Ovary (tissue), 10 donors: ENCODE measurements at places on chromosomes 1 and 21. TPM values are rescaled to one million over a fixed set of nuclear protein-coding genes. Genes with fewer than 3 reads are reported as not detected.

The DNM3 gene
- total RNA-seq = 6.4 TPM

The FMO2 gene
- total RNA-seq = 5.4 TPM

The FCGR3B gene
- 0.92 TPM for total RNA-seq

The NGF gene
- 16.1 TPM for total RNA-seq

The CASP9 gene
- total RNA-seq = 35.5 TPM

The OLFML3 gene
- total RNA-seq = 69.7 TPM

The OR2G6 gene
- not detected for total RNA-seq

The ATAD3B gene
- total RNA-seq = 13.1 TPM

The SKI gene
- total RNA-seq = 79.1 TPM

GRCh38 chr1:19484338-19484797 lies 971 bp downstream of the CAPZB start:
- DNase-seq = no peak

DNA sequence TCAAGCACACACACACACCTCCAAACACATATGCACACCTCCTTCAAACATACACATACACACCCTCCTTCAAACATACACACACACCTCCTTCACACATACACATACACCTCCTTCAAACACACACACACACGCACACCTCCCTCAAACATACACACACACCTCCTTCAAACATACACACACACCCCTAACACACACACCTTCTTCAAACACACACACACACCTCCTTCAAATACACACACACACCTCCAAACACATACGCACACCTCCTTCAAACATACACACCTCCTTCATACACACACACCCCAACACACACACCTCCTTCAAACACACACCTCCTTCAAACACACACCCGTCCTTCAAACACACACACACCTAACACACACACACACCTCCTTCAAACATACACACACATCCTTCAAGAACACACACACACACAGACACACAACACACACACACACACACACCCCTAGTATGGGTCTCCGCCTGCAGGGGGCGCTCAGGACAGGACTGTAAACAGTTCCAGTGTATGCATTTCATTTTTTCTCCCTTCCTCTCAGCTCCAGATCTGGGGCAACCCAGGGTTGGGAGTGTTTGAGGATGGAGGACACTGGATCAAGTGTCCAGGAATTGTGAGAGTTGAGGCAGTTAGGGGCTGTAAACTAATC lies 12.1 kb downstream of the LGR6 start:
- no peak for DNase-seq

GRCh38 chr1:86207323-86207722 lies 50.8 kb upstream of the COL24A1 start:
- no peak for DNase-seq

DNA sequence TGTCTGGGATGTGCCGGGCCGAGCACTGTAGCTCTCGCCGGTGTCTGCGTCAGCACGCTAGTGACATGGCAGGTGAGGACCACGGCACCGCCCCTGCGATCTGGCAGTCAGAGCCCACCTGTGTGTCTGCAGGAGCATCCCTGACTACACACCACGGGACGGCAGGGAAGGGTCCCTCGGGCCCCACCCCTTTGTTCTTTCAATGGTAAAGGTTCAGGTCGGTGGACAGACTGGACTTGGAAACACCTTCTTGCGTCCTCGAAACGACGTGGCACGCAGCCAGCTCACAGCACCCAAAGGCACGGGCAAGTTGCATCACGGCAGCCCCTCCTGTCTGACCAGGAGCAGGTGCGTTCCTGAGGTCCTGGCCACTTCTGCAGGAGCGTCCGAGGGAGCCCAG lies 3.7 kb upstream of the SAMD11 start:
- no peak for DNase-seq

DNA sequence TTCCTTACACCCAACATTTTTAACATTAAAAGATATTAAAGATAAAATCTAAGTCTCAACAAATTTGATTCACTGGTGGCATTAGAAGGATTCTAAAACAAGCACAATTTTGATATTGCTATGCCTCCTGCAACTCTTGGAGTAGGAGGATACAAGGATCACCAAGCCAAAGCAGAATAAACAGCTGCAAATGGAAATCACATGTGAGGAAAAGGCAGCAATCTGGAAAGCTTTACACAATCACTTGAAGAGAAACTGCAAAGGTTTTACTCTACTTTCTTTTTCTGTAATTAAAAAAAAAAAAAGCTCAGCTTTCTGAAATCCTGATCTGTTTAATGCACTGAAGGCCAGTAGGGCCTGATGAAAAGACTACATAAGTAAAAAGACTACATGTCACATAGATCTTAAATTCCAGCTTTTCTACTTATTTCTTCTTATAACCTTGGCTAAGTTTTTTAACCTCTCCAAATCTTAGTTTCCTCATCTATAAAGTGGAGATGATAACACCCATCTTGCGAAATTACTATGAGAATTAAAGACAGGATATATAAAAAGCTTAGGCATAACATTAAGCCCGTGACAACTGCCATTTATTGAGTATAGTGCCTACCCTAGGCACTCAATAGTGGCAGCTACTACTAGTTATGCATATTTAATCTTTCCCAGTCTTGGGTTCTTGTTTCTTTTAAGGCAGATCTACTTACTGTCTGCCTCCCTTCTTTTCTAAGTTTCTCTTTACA lies 73.5 kb downstream of the EPS15 start:
- DNase-seq = no peak

- no peak for DNase-seq
Observed at GRCh38 chr1:40626383-40626770, 39.1 kb downstream of the RIMS3 start.

DNA sequence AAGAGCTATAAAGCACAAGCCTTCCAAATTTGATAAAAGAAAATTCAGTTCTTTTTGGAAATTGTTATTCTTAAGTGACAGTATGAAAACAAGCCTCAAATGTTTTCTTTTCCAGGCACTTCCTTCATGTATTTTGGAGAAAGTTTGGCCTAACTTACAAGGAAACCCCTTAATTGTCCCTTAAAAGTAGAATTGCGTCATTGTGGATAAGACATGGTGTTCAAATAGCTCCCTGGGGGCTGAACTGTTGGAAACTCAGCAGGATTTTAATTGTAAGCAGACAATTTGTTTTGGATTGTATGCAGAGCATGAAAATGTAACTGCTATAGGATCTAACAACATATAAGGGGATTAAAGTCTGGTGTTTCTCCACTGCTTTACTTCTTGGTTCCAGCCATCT lies 35.4 kb upstream of the FGGY start:
- no peak for DNase-seq

- DNase-seq = peak; percentile 62
Observed at GRCh38 chr1:154418062-154418921, 13.1 kb downstream of the IL6R start.

- no peak for DNase-seq
Observed at GRCh38 chr1:168759077-168759476, 30.1 kb upstream of the DPT start.

- no peak for DNase-seq
Observed at GRCh38 chr1:246786606-246787238, 62.5 kb downstream of the SCCPDH start.

DNA sequence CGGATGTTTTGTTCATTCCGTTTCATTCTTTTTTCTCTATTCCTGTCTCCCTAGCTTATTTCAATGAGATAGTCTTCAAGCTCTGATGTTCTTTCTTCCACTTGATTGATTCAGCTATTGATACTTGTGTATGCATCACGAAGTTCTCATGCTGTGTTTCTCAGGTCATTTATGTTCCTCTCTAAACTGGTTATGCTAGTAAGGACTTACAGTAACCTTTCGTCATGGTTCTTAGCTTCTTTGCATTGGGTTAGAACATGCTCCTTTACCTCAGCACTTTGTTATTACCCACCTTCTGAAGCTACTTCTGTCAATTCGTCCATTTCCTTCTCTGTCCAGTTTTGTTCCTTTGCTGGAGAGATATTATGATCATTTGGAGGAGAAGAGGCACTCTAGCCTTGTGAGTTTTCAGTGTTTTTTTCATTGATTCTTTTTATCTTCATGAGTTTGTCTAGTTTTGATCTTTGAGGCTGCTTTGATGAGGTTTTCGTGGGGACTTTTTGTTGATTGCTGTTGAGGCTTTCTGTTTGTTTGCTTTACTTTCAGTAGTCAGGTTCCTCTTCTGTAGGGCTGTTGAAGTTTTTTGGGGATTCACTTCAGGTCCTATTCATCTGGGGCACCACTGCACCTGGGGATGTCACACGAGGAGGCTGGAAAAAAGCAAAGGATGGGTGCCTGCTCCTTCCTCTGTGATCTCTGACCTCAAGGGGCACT lies 496.9 kb upstream of the LRRC7 start:
- no peak for DNase-seq

- DNase-seq = no peak
Observed at GRCh38 chr1:230459465-230459864, 33.3 kb upstream of the PGBD5 start.

GRCh38 chr1:6474815-6475282 lies 8.9 kb upstream of the TNFRSF25 start:
- no peak for DNase-seq

- DNase-seq = peak; percentile 56
Observed at GRCh38 chr1:115330480-115331013, 7.5 kb downstream of the NGF start.

DNA sequence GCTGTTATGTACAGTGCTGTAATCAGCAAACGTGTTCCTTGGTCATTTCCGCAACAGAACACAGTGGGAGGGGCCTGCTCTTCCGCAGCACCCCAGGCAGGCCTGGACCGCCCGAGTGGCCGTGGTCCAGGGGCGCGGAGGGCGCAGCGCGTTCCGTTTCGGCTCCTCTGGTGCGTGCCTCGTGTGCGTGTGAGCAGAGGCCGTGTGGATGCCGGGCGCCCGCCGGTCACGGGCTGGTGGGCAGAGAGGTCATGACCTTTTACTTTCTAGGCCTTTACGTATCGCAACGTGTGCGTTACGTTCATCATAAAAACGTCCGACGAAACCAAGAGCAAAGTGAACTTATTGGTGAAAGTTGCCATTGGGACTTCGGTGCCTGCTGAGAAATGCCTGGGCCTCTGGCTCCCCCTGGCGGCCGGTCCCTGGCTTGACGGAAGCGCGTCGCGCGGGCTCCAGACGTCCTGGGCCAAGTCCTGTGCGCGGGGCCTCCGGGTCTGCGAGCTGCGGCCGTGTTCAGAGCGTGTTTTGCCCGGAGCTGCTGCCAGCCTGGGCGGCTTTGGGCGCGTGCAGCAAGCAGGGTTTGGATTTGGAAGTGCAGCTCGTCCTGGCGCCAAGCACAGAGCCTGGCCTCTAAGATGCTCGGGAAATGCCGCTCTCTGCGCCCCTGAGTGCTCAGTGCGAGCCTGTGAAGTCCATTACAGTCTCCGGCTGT lies 34.4 kb downstream of the COL18A1 start:
- peak; percentile 94 for DNase-seq

- DNase-seq = no peak
Observed at GRCh38 chr1:173503391-173503790, 26.3 kb downstream of the PRDX6 start.

- no peak for DNase-seq
Observed at GRCh38 chr1:184972315-184973055, 1.8 kb downstream of the NIBAN1 start.

GRCh38 chr1:201745023-201745422 lies 83.9 kb upstream of the IPO9 start:
- DNase-seq = no peak

DNA sequence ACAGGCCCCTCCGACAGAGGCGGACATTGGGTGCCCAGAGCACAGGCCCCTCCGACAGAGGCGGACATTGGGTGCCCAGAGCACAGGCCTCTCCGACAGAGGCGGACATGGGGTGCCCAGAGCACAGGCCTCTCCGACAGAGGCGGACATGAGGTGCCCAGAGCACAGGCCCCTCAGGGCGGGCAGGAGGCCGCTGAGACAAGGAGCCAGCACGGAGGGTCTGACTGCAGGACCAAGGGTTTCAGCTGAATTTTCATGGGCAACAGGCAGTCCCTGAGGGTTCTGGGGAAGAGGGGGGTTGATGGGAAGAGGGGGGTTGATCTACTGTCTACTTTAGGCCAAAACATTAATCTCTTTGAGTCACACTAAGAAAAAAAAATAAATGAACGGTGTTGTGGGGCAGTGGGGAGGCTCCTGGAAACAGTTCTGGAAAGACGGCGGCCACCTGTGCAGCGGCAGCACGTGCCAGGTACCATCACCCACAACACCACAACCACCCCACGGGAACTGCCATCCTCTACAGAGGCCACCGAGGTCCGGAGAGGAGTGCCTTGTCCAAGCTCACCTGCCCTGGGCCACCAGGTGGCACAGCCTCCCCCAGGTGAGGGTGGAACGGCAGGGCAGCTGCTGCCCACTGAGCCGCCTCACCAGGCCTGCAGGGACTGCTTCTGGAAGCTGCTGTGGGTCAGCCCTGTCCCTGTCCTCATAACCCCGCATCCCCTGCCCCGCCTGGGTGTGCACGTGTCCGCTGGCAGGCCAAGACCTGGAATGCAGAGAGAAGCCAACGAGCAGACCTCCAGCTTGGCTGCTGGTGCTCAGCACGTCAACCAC lies 20.5 kb downstream of the PRDM15 start:
- no peak for DNase-seq

- DNase-seq = no peak
Observed at GRCh38 chr1:202029171-202029665, 18.8 kb downstream of the ELF3 start.

- no peak for DNase-seq
Observed at GRCh38 chr1:246179401-246179800, 327.7 kb downstream of the SMYD3 start.

DNA sequence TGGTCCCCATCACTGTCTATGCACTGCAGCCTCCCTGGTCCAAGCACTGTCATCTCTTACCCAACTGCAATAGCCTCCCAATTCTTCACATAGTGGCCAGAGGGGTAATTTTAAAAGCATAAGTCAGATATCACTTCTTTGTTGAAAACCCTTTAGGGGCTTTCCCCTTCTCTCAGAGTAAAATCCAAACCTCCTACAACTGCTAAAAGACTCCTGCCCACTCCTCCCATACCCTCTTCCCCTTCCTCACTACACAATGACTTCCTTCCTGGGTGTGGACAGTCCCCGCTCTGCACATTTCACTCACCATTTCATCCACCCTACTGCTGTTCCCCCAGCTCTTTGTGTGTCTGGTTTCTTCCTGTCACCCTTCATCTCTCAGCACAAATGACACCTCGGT lies 8.3 kb downstream of the MCOLN2 start:
- DNase-seq = no peak

DNA sequence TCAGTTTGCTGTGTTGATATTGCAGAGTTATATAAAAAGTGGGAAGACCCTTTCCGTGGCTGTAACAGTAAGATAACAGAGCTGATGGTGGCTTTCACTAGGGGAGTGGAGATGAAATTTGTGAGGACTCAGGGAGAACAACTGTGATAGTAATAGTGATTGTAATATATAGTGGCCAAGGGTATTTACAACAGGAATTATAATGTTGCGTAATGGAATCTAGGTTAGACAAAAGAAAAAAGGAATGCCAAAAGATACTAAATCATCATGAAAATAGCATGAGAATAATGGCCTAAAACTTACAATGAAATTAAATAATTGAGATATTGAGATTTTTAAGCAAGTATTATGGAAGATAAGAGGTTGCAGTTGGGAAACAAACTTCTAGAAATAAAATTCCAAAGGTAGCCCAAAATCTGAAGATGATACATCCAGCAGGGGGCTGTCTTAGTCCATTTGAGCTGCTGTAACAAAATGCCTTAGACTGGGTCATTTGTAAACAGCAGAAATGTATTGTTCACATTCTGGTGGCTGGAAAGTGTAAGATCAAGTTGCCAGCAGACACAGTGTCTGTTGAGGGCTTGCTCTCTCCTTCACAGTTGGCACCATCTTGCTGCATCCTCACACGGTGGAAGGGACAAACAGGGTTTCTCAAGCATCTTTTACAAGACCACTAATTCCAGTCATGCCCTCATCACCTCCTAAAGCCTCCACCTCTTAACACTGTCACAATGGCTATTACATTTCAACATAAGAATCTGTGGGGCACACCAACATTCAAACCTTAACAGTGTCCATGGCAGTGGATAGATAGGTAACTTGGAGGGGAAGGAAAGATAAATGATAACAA lies 711.2 kb downstream of the MRPL39 start:
- DNase-seq = no peak
